GM04503 (cell line): ENCODE measurements at places on chromosomes 13 and 19.

DNA sequence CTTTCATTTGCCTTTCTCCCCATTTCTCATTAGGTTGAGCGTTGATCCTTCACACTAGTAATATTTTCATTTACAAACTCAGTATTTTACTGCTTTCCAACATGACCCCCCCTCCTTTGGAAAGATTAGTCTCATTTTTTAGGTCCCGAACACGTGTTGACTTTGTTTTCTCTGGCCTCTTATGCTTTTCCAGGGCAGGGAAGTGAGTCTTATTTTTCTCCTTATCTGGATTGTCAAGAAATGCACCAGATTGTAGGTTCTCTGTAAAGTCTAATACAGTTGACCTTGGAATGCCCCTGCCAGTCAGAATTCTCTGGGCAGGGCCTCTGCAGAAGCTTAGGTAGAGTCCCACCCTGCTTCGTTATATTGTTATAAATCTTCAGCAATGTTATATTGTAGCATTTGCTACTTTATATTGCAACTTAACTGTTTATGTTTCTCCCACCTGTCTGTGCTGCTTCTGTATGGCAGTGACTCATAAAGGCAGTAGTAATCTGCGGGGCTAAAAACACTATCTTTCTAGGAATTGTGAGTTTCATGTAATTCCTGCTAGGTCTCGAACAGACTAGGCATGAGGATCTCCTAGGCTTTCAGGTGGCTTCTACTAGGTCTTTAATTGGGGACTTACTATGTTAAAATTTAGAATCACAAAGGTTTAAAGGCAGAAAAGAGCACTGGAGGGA lies 2.0 kb downstream of the TDRD3 start:
- no peak for DNase-seq

GRCh38 chr19:17602872-17603510 lies 47.5 kb downstream of the COLGALT1 start:
- DNase-seq, result no peak

- DNase-seq, result no peak
Observed at GRCh38 chr13:60213236-60213744, 49.6 kb upstream of the DIAPH3 start.

DNA sequence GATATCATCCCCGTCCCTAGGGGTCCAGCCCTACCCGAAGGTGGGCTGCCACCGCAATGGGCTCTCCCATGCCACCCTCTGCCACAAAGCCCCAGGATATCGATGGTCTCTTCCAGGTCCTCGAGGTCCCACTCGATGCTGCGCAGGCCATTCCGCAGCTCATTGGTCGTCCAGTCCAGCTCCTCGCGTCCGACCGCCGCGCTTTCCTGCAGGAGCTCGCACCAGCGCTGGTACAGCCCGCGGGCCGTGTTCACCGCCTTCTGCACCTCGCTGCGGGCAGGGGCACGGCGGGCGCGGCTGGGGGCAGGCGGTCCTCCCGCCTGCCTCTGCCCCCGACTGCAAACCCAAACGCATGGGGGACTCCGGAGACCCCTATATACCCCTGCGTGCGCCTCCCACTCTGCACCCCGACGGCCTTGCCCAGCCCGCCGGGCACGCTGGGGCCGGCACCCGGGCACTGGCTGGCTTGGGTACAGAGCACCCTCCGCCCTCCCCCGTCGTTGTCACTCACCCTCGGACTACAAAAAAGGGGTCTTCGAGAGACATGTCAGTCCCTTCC lies 468 bp downstream of the STX10 start:
- DNase-seq, result no peak
